Activated CD8-positive, alpha-beta memory T cell treated with anti-CD3 and anti-CD28 coated beads for 1 hour (primary cell): ENCODE measurements at places on chromosomes 2 and 18.

DNA sequence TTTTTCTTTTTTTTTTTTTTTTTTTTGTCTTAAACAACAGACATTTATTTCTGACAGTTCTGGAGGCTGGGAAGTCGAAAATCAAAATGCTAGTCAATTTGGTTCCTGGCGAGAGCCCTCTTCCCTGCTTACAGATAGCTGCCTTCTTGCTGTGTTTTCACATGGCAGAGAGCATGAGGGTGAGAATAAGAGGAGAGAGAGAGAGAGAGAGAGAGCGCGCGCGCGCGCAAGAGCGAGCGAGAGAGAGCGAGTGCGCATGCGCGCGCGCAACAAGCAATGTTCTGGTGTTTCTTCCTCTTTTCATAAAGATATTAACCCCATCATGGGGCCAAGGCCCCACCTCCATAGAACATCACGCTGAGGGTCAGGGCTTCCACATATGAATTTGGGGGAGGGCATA lies 20.9 kb downstream of the MTCL1 start:
- no peak for DNase-seq

DNA sequence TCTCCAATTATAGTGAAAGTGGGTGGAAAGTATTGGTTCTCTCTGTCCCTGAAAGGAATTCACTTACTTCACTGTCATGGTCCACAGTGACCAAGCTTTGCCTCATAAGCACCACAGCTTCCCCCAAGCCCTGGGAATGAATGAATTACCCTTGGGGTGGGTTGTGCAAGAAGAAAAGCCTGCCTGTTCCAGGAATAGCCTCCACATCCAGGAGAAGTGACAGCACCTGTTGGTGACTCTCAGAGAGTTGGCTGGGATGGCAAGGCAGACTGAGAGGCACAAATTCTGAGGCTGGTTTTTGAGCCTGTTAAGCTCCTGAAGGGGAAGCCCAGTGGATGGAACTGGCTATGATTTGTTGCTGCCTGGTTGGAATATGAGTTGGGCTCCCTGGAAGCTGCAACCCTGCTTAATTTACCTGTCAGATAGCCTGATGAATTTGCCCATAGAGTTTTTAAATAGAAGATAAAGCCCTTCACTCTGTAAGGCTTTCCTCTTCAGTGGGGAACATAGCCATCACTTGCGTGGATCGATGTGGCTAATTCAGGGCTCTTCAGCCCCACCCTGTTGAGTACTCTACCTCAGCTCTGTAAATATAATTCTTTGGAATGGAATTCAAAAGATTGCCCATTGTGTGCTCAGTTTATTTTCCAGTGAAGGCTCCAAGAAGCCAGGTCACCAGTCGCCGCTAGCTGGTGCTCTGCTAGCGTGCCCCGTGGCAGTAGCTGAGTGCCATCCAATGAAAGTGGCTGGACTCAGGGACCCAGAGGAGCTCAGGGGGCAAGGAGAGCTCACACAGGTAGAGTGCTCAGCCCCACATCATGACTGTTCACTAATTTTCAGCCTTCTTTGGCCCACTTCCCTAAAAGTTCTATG lies 479.3 kb downstream of the IRS1 start:
- no peak for DNase-seq

GRCh38 chr2:173002751-173003541 lies 72.7 kb upstream of the MAP3K20 start:
- no peak for DNase-seq

DNA sequence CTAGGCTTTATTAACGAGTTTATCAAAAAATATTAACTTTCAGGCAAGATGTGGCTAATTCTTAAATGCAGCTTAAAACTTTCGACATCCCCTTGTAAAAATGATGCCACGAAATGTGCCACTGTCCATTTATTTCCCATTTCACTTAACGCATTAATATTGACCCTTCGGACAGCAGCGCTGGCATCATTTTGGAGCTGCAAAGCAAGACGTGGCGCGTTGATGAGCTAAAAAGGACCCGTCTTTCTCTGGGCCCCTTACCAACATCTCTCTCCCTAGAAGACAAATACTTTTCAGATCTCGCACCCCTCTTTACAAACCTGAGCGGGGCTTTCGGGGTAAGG lies 367.9 kb downstream of the MTX2 start:
- DNase-seq: no peak

DNA sequence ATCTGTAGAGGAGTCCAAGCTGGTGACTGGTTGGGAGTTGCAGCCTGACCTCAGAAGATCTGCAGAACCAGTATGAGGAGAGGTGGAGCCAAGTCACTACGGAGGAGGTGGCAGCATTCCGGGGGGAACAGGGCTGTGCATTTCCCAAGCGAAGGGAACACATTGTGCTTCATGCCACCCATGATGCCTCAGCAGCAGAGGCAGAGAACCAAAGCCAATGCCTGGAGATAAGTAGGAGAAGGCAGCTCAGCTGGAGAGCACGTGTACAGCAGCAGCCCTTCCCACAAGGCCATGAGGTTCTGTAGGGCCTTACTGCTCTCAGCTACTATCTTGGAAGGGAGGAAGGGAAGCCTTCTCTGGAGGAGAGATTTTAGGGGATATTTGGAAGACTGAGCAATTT lies 67.2 kb upstream of the LRPPRC start:
- DNase-seq: no peak

GRCh38 chr2:85872536-85873161 lies 16.1 kb downstream of the ST3GAL5 start:
- DNase-seq: no peak

- no peak for DNase-seq
Measured at GRCh38 chr18:72783530-72783929, 84.3 kb downstream of the NETO1 start.
